ENCODE measurements at places on chromosomes 16 and 17. TPM values are rescaled to one million over a fixed set of nuclear protein-coding genes. Genes with fewer than 3 reads are reported as not detected.

PDPK1 gene
- total RNA-seq, result 18.4 TPM

TCAP gene
- 0.25 TPM for total RNA-seq

SGCA gene
- total RNA-seq, result 0.37 TPM

PRR15L gene
- not detected for total RNA-seq

HBZ gene
- total RNA-seq, result not detected

ENDOV gene
- 28.1 TPM for total RNA-seq

CD79B gene
- 0.31 TPM for total RNA-seq

P2RX1 gene
- not detected for total RNA-seq

CDH3 gene
- not detected for total RNA-seq

IRF8 gene
- total RNA-seq, result not detected

PRSS36 gene
- not detected for total RNA-seq

KRT20 gene
- total RNA-seq, result not detected

PLXDC1 gene
- 15.4 TPM for total RNA-seq

TK2 gene
- 36.4 TPM for total RNA-seq

PMFBP1 gene
- total RNA-seq, result not detected

IGF2BP1 gene
- not detected for total RNA-seq

MPG gene
- total RNA-seq, result 134 TPM

EPX gene
- total RNA-seq, result not detected

TLCD3B gene
- not detected for total RNA-seq

NPIPB8 gene
- 0.06 TPM for total RNA-seq

ETV4 gene
- 2.5 TPM for total RNA-seq

HCRT gene
- not detected for total RNA-seq

OR1F1 gene
- not detected for total RNA-seq

PRAC1 gene
- total RNA-seq, result not detected

PRKCB gene
- 0.15 TPM for total RNA-seq

TBC1D3I gene
- total RNA-seq, result not detected

MRPL28 gene
- 64.4 TPM for total RNA-seq

PRSS33 gene
- total RNA-seq, result not detected

MPP2 gene
- 7.6 TPM for total RNA-seq

FN3K gene
- 0.68 TPM for total RNA-seq

RNF222 gene
- total RNA-seq, result not detected

NECAB2 gene
- not detected for total RNA-seq

CDH11 gene
- 991 TPM for total RNA-seq

NGFR gene
- total RNA-seq, result 9.8 TPM

NPW gene
- total RNA-seq, result 6.9 TPM

CDRT4 gene
- total RNA-seq, result not detected

RSAD1 gene
- total RNA-seq, result 16.9 TPM

KRT27 gene
- total RNA-seq, result not detected

SYCE1L gene
- 4.5 TPM for total RNA-seq

DHX58 gene
- total RNA-seq, result 11.9 TPM

TP53TG3B gene
- not detected for total RNA-seq

SEZ6 gene
- not detected for total RNA-seq

NACA2 gene
- not detected for total RNA-seq

MFSD6L gene
- total RNA-seq, result not detected

FOXL1 gene
- total RNA-seq, result 2.7 TPM

KIAA0513 gene
- total RNA-seq, result 6.4 TPM

CDRT15 gene
- total RNA-seq, result not detected
